CD14-positive monocyte (primary cell): ENCODE measurements at places on chromosomes 1 and 21.

- DNase-seq, result no peak
Measured at GRCh38 chr1:1941211-1941841, 22.2 kb upstream of the TMEM52 start.

GRCh38 chr1:17755120-17755519, at the start of gene ACTL8:
Gene ACTL8, plus strand, starts transcription at chr1:17755333. Its CDS starts 67,676 bp downstream, at chr1:17823009.
- no peak for DNase-seq

DNA sequence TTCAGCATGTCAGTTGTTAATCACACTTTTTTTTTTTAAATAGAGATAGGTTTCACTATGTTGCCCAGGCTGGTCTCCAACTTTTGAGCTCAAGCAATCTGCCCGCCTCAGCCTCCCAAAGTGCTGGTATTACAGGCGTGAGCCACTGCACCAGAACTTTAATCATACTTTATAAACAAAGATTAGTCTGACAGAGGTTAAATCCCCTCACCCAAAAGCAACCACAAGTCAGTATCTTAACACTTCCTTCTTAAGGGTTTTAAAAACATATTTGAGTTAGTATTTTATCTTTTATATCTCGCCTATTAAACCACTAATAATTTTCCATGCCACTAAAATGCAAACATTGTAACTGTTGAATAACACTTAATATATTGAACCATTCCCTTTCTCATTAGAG, 70.2 kb downstream of the COP1 start:
- DNase-seq, result no peak

GRCh38 chr1:29646161-29646775, 409.9 kb downstream of the PTPRU start:
- DNase-seq, result no peak

DNA sequence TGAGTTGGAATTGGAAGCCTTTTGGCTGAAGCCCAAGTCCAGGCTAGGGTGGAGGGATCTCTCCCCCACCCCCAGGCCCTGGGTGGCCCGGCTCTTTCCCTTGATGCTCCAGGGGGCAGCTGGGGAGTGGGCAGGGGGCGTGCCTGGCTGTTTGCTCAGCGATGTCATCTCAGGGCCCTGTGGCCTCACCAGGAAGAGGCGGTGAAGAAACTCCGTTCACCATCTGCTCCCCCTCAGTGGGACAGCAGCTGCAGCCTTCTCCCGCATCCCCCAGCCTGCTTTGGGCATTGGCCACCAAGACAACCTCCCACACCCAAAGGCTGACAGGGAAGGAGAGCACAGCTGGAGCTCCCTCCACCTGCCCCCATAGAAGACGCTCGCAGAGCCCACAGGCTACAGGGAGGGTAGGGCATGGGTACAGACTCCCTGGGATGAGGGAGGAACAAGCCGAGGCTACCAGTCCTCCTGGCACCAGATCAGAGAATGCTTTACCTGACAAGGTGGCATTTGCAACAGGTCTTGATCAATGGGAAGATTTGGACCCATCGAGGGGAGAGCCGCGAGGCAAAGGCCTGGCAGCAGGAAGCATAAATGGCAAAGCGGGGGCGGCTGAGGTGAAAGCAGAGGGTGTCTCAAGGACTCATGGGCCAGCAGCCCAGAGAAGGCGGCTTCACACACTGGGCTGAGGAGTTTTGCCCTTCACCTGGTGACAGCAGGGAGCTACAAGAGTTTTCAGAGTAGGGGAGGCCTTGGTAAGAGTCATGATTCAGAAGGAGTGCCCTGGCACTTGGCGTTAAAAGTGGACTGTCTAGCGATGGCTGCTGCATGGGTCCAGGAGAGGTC, 6.5 kb upstream of the GUCA2A start:
- DNase-seq, result no peak

DNA sequence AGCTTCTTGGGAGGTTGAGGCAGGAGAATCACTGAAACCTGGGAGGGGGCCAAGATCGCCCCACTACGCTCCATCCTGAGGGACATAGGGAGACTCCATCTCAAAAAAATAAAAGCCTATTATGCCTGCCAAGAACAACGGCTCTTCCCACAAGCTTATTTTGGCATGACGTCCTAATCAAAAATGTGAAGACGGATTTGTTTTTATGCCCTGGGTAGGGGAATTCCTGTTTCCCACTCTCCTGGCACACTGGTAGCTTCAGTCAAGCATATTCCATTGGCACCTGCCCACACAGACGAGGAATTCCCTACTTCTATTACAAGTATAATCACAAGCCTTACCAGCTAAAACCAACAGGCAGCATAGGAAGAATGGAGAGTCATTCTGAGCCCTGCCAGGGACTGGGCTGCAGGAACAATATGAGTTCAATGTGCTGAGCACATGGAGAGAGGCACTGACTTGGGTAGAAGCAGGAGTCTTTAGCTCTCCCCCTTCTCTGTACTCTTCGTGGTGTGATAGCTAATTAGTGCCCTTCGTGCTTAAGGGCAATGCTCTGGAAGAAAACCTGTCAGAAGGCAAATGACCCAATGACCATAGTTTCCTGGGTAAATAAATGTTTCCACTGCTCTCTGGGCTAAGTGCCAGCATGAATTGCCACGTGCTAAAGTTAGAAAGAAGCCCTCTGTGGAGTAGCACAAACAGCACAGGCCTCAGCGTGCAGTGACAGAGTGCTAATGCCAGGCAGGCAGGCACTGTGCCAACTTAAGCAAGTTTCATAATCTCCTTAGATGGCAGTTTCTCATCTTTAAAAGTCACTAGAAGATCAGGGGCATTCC, 16.8 kb downstream of the TNFSF4 start:
- DNase-seq, result peak; percentile 42

DNA sequence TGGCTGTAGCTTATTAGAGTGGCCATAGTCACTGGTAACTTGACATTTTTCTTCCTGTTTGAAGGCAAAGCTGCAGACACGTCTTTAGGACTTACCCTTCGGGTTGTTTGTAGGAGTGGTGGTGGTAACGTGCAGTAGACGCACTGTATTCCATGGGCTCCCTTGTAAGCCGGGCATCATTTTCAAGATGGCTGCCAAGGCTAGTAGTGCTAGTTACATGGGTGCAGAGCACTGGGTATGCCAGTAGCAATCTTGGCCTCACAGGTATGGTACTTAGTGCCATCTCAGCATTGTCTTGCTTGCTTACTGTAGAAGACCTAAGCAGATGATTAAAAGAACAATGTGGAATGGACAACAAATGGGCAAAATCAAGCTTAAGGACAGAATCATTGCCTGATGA, 1.9 kb downstream of the YBX1 start:
- no peak for DNase-seq

- DNase-seq, result no peak
Measured at GRCh38 chr1:226653311-226653921, 85.7 kb downstream of the ITPKB start.

- DNase-seq, result no peak
Measured at GRCh38 chr1:165875171-165875570, 47.8 kb downstream of the UCK2 start.
